ENCODE measurements at places on chromosomes 3 and 15.

- DNase-seq = no peak
These were observed 7.3 kb upstream of the CD96 start for GRCh38 chr3:111534701-111535100.

DNA sequence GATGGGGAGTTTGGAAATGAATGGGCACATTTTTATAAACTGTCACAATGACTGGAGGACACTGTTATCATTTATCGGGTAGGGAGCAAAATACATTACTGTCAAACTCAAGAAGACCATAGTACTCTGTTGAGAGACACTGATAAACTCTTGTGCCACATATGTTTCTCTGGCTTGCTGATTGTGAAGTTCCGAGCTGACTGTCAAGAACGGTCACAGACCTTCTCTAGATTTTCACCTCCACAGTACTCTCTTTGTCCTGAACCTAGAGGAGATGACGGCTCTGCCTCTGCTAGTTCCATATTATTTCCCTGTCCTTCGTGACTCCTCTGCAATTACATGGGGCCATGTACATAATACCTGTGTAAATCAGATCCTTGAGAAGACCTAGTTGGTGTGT, 451.9 kb downstream of the LPP start:
- DNase-seq = no peak

- no peak for DNase-seq
These were observed 459.6 kb downstream of the NSUN3 start for GRCh38 chr3:94522488-94522887.

GRCh38 chr3:188656196-188656982, 502.4 kb downstream of the LPP start:
- no peak for DNase-seq

DNA sequence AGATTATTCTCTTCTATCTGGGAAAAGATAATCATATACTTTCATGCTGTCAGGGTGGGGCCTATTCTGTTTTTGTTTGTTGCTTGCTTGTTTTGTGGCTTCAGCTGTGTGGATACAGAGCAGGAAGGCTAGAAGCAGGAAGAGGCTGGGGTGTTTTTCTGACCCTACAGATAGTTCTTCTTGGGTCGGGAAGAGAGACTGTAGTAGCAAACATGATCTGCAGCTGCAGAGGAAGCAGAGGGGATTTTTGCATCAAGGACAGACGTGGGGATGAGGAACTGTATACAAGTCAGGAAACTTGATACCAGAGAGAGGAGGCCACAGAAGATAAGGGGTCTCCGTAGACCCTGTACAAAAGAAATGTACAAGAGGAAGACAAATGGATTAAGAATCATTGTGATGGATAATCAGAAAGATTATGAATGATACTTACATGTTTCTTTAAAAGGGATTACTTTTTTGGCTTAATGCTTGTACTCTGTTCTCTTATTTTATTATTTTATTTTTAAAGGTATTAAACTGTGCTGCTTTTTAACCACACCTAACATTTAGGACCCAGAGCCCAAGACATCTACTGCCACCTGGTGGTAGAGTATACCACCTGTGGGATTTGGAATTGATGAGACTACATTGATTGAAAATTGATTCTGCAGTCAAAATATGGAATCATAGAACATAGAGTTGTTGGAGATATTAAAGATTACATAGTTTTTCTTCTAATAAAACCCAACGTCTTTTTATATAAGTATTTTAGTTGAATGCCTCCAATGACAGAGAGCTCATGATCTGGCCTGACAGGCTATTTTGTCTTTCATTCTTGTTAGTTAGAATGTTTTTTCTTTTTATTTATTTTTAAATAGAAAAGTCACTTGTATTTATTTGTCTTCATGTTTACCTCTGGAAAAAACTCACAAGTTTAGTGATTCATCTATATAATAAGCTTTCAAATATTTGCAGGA, 87.3 kb upstream of the ROPN1 start:
- DNase-seq = no peak

DNA sequence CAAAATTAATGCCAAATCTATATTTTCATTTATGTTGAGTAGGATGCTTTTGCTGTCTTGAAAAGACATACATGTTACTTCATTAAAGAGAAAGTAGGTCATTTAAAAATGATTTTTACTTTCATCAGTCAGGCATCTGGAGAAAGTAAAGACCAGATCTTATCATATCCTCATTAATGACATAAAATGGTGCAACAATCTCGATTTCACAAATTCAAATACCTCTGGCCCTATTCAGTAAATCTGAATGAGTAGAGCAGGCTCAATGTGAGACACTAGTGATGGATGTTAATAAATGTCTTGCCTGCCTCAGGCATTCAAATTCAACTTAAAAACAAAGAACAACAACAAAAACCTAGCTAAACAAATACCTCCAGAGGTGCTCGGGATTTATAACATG, 714.1 kb downstream of the NAALADL2 start:
- no peak for DNase-seq

DNA sequence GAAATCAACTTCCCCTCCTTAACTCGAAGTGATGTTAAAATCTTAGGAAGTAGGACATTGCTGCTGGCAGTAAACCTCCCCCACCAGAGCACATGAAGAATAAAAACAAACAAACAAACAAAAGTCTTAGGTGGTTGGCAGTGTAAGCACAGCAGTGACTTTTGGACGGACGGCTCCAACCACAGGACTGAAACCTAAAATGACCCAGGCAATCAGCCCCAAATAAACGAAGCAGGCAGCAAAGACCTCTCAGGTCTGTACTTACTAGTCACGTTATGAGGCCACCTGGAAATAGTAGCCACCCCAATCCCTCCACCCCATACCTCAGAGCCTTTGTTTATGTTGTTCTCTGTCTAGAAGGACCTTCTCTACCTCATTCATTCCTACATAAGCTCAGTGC, 33.5 kb upstream of the HES1 start:
- DNase-seq = no peak

DNA sequence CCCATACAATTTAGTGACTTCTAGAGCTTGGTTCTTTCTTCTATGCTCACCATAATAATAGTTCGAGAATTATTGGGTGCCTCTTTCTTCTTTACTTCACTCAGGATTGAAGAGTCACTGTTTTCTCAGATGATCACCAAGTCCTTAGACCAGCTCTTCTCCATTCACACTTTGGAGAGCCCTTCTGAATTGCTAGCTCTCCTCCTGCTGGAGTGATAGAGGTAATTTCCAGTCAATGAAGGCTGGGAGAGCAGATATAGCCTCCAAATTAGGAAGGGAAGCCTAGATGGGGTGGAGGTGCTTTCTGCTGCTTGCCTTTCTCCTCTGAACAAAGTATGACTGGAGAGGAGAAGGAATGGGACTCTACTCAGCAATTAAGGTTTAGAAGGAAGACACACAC, 10.7 kb upstream of the BBX start:
- DNase-seq = no peak

DNA sequence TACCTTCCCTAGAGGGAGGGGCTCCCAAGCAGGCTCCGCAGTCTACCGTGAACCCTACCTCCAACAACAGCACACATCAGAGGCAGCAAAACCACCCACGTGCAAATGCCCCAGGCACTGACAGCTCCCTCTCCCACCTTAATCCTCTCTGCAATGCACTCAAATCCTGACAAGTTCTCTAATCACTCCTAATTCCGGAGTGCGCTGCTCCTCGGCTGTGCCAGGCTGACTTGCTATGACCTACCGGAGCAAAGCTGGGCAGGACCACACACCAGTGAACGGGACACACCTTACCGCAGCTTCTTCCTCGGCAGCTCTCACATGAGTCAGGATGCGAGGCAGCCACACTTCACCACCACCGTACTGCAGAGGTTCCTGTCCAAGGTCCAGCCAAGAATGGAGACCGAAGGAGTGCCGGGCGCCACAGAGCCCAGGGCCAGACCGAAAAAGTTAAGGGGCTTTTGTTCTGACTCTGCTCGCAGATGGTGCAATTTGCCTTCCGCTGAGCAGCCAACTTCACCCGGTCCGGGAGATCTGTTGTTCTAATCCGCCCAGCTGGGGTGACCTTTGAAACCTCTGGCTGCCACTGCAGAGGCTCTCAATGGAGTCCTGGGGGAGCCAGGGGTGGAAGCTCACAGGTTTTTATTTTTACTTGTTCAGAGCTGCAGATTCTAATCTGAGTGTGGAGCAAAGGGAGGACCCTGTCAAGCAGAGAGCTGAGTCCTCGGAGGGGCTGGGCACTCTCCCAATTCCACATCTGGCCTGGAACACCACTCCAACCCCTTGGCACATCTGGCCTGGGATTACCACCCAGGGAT, 84.4 kb downstream of the MYLK start:
- no peak for DNase-seq

GRCh38 chr3:174202561-174202960, 656.6 kb upstream of the NAALADL2 start:
- no peak for DNase-seq

DNA sequence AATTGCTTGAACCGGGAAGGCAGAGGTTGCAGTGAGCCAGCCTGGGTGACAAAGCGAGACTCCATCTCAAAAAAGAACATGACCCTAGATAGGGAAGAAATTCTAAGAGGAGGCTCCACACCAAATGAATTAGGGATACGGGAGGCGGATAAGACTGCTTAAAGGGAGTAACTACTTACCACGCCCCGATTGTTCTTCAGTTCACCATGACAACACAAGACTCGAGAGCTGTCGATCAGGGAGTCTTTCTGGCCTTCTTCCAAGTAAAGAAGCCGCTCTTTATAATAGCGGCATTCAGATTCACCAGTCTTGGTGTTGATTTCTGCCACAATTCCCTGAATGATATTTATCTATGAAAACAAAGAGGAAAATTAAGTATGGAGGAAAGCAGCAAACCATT, 53.9 kb upstream of the TASOR start:
- DNase-seq = no peak

- no peak for DNase-seq
These were observed 7.5 kb downstream of the GORASP1 start for GRCh38 chr3:39099738-39100499.

GRCh38 chr3:14691239-14691638, 16.3 kb downstream of the C3orf20 start:
- no peak for DNase-seq

DNA sequence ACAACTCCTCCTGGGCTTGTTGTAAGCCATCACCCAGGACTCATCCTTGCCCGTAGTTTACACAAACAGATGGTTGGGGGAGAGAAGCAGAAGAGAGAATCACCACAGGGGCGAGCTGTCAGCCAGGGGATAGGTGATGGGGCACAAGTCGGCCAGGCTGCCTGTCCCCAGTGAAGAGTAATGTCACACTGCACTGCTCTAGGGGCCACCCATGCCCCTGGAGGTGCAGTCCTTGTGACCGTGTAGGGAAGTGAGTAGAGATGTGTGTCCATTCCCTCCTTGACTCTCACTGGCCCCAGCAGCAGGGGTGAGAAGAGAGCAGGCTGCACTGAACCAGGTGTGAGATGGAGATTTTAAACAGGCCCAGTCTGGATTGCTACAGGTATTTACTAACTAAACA, 17.1 kb upstream of the PRSS50 start:
- no peak for DNase-seq

DNA sequence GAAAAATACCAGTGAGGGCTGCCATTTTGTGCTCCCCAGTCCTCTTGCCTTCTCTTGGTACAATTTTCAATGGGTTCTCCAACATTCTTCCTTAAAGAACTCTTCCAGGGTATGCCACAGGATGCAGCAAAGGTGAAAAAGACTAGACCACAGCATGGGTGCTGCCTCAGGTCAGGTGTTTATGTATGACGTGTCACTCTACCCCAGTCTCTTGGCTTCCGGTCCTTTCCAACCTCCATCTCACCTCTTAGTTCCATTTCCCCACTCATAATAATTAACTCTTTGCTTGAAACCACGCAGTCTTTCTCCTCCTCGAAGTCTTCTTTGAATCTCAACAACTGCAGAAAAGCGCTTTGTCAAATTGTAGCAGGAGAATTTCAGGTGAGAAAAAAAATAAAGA, 104.7 kb upstream of the TBC1D5 start:
- DNase-seq = no peak

DNA sequence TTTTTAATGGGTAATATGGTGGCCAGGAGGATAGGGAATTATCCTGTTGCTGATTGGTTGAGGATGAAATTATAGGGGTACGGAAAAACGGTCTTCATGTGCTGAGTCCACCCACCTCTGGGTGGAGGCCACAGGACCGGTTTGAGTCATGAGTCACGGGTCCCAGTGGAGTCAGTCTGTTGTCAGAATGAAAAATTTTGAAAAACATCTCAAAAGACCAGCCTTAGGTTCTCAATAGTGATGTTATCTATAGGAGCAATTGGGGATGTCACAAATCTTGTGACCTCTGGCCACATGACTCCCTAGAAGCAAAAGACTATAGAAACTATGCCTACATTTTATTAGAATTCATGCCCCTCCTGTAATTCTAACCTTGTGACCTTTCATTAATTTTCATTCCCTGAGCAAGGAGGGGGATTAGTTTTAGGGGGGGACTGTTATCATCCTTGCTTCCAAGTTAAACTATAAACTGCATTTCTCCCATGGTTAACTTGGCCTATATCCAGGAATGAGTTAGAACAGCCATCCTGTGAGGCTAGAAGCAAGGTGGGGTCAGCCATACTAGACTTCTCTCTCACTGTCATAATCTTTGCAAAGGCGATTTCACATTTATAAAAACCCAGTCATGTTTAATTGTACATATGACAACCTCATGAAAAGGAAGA, 101.2 kb downstream of the TCF12 start:
- DNase-seq = no peak

DNA sequence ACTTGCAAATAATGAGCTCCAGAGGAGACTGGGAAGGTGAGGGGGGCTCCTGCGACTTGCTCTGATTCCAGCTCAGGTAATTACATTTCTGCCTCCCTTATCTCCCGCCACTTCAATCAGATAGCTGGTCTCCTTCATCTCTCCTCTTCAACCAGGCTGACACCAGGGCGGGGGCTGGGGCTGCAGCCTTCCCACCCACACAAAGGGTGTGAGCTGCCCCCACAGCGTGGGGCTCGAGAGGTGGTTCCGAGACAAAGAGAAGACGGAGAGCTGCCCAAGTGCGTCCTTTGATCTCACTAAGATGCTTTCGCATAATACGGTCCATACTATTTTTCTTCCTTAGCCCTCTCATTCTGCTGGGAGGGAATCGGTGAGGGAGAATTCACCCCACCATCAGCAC, 139.7 kb downstream of the NSMCE3 start:
- no peak for DNase-seq

- no peak for DNase-seq
These were observed 49.1 kb downstream of the PXYLP1 start for GRCh38 chr3:141280690-141281089.

GRCh38 chr15:95561463-95561862, 769.0 kb upstream of the NR2F2 start:
- DNase-seq = no peak

- DNase-seq = no peak
These were observed 152.4 kb downstream of the AGBL1 start for GRCh38 chr15:86231864-86232721.

GRCh38 chr15:97410897-97411575, 549.5 kb upstream of the ARRDC4 start:
- DNase-seq = no peak

- DNase-seq = no peak
These were observed 7.0 kb upstream of the DMXL2 start for GRCh38 chr15:51629612-51630011.

- DNase-seq = no peak
These were observed 1035.3 kb downstream of the FHIT start for GRCh38 chr3:60215946-60216345.

Measured in stimulated activated CD4-positive, alpha-beta T cell treated with anti-CD3 and anti-CD28 coated beads, Interleukin-1b, Interleukin-23, amount 100 ng/mL, for 1 hour (primary cell).